NB4 (cell line): ENCODE measurements at places on chromosomes 6 and 20.

GRCh38 chr6:148565930-148566663 is 180.7 kb upstream of the UST start:
- DNase-seq = peak; percentile 74

- no peak for DNase-seq
Observed at GRCh38 chr6:30741789-30742315, 635 bp downstream of the FLOT1 start.

DNA sequence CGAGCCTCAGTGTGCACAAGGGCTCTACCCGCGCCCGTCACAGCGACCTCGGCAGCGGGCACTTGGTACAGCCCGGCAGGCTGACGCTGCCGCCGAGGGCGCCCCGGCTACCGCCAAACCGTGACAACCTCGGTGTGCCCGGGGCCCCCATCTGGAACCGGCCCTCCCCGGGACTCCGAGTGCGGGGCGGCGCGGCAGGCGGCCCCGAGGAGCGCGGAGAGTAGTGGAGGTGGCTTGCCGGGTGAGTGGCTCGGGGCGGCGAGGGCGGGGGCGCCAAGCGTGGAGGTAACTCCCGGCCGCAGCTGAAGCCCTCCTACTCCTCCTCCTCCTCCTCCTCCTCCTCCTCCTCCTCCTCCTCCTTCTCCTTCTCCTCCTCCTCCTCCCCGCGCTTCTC is at the start of gene ISM1:
ISM1 (plus strand) TSS at position 371 of the 394 bp plus-strand sequence. CDS start 503 bp downstream, outside the sequence.
- DNase-seq = no peak

- no peak for DNase-seq
Observed at GRCh38 chr6:43274916-43275597, 23.0 kb upstream of the SLC22A7 start.

GRCh38 chr6:137493218-137494038 is 766 bp downstream of the OLIG3 start:
- DNase-seq = no peak

DNA sequence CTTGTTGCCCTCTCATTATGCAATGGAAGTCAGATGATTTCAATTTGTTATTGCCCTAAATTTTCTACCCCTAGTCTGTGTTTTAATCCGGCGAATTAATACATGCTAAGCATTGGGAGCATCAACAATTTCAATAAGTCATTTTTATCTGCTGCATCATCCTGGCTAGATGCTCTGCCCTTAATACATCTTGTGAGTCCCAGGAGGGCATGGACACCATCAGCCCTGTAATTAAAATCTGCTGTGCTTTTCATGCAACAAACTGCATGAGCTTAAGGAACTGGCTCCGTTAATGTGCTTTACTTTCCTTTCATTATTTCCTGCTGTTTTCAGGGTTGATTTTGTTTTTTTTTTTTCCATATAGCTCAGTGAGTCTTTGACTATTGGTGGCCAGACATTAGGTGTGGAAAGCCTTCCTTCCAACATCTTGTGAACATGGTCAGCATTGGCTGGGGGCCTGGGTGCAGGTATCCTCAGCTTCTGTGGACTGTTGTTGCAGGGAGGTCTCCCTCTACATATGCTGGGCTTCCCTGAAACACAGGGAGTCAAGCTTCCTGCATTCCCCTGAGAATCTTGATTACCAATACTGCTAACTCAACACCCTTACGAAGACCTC is 8.5 kb upstream of the PBOV1 start:
- no peak for DNase-seq

DNA sequence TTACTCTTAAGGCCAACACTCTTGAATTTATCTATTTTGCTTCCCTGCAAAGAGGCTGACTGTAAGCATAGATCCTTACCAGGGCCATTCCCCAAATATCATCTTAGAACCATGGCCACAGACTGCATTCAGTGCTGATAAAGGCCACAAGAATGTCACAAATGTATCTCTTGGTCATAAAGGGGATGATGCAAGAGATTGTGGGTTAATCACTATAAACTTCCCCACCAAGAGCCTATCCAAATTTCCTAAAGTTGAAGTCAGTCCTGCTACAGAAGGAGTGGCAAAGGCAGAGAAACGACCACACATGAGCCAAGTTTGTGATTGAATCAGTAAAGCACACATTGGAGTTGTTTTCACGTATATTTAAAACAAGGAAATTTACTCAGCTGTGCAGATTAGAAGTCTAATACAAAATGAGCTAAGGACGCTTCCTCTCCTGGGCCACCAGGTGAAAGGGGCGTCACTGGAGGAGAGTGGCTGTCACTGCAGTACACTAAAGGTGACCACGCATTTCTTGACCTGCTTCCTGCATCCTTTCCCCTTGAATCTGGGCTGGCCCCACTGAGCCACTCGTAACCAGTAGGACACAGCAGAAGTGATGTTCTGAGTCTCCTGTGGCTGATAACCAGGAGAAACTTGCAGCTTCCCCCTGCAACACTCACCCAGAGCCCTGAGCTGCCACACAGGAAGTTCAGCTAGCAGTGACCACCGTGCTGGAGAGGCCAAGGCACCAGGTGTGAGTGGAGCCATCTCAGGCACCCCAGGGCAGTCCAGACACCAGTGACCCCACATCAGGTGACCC is 181.9 kb downstream of the SYNDIG1 start:
- peak; percentile 44 for DNase-seq

- no peak for DNase-seq
Observed at GRCh38 chr6:113146878-113147277, 710.3 kb upstream of the MARCKS start.

GRCh38 chr6:155222506-155222905 is 41.3 kb upstream of the CLDN20 start:
- DNase-seq = no peak

DNA sequence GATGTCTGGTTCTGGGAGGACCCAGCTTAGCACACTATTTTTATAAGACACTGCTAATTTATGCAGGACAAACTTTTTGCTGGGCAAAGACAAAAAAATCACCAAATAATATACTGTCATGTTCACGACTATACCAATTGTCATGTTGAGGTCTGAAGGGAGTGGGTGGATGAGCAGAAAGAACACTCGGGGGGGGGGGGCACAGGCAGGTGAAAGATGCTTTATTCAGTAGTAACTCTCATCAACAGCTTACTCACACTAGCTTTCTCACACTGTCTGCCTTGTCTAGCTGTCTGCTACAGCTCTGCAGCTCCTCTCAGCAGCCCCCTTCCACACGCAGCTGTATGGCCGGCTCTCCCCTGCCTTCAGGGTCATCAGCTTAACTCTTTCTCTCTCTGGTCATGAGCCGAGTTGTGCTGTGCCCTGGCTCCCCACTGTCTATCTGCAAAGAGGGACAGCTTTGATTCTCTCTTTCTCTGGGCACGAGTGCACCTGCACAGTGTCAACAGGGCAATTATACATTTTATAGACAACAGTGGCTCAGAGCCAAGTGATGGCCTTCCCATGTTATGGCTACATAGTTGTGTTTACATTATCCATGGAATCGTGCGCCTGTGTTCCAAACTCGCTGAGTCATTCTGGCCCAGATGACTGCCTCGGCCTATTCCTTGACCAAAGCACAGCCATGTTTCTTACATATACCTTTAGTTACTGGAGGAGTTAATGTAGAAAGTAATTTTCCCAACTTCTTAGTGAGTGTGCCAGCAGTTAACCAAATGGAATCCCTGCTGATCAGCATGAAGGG is 187.7 kb upstream of the PRSS16 start:
- no peak for DNase-seq

- DNase-seq = no peak
Observed at GRCh38 chr20:19419396-19419795, 207.0 kb downstream of the SLC24A3 start.

- no peak for DNase-seq
Observed at GRCh38 chr6:139490482-139490881, 116.0 kb upstream of the CITED2 start.

GRCh38 chr6:87541744-87542143 is 48.0 kb downstream of the RARS2 start:
- DNase-seq = no peak

DNA sequence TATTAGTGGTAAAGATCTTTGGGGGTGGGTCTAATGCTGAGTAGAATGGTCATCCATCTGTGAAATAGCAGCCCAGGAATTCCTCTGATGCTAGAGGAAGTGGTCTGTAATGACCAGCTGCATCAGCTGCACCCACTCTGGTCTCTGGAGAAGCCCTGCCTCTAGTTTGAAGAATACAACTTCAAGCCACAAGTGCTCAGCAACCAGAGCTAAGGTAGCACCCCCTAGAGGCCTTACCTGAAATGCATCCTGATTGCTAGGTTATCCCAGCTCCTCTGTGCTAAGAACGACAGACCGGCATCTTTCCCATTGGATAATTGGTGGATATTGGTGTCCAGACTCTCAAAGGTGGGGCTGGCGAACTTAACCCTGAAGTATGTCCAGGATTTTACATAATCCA is 58.2 kb downstream of the DNAH8 start:
- peak; percentile 32 for DNase-seq

DNA sequence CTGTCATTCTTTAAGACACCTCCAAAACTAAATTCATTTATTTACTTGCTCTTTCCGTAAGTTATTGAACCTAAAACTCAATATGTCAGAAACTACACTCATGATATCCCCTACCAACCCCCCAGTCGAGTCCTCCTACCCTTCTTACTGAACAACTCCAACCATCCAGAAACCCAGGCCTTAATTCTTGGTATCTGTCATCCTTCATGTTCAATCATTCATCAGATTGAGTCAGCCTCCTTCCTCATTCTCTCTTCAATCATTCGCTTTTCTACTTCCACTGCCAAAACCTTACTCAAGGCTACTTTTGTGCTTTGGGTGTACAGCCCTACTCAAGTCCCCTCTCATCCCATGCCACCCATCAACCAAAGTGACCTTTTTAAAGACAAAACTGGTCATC is 95.7 kb downstream of the SMLR1 start:
- DNase-seq = no peak

- DNase-seq = no peak
Observed at GRCh38 chr20:51489611-51490010, 52.9 kb downstream of the NFATC2 start.

GRCh38 chr20:46746956-46747526 is 37.6 kb downstream of the SLC2A10 start:
- no peak for DNase-seq

GRCh38 chr6:132005178-132005577 is 54.0 kb upstream of the CCN2 start:
- no peak for DNase-seq

GRCh38 chr6:73011945-73012344 is 213.4 kb downstream of the KHDC1L start:
- no peak for DNase-seq
